ENCODE measurements at places on chromosomes 7 and 10.

DNA sequence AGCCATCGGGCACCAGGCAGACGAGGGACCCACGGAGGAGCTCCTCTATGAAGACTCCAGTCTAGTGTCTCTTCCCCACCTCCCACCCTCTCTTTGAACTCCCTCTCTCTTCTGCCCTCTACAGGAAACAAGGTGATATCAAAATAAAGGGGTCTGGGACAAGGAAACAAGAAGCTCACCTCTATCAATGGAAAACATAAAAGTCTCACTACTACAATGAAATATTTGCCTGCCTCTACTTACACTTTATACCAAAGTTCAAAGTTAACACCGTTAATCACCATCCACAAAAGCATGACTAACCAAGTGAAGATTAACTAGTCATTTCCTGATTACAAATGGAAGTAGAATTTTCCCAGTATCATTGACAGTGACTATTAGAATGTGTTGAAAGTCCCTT is 82.2 kb downstream of the PARD3 start:
- no peak for DNase-seq

DNA sequence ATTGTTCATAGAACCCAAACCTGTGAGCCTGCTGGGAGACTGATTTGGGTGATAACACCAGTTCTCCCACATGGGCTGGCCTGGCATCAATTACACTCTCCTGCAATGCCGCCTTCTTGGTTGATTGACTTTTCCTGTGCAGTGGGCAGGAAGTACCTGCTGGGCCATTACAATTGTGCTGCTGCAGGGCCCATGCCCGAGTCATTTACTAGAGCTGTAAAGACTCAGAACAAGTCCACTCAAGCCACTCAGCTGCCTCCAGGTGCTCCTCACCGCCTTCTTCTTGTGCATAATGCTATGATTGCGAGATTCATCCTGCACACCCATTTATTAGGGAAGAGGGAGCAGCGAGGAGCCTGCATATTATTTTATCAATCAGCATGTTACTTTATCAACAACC is 264.0 kb downstream of the TCERG1L start:
- DNase-seq: no peak

GRCh38 chr7:68706291-68706690 is 892.0 kb upstream of the AUTS2 start:
- no peak for DNase-seq

DNA sequence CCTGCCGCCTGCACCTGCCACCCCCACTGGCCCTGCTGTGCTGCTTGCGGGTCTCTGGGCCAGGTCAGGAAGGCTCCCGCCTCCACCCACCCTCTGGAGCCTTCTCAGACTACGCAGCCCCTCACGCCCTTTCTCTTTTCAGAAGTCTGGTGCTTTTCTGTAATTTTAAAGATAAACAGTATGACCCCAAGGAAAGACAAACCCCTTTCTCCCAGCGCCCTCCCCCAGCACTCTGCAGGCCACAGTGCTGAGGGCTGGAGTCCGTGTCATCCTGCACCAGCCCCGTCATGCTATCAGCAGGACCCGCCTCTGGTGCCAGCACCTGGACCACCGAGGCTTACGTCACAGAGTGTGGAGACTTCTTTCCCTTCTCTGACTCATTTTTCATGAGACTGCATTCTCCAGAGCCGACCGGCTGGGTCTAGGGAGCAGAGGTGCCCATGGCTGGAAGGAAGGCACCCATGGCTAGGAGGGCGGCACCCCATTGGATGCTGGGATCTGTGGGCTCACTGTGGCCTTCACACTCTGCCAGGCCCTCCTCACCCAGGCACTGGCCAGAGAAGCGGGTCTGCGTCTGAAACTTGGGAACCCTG is 53.4 kb downstream of the CFAP46 start:
- no peak for DNase-seq

GRCh38 chr10:30510184-30510931 is 76.4 kb downstream of the MAP3K8 start:
- DNase-seq: no peak

- no peak for DNase-seq
These were observed 6.5 kb upstream of the SNX10 start for GRCh38 chr7:26284995-26285632.

GRCh38 chr7:136923111-136923667 is 54.7 kb downstream of the CHRM2 start:
- no peak for DNase-seq

GRCh38 chr10:114928818-114929217 is 9.2 kb upstream of the TRUB1 start:
- DNase-seq: no peak

DNA sequence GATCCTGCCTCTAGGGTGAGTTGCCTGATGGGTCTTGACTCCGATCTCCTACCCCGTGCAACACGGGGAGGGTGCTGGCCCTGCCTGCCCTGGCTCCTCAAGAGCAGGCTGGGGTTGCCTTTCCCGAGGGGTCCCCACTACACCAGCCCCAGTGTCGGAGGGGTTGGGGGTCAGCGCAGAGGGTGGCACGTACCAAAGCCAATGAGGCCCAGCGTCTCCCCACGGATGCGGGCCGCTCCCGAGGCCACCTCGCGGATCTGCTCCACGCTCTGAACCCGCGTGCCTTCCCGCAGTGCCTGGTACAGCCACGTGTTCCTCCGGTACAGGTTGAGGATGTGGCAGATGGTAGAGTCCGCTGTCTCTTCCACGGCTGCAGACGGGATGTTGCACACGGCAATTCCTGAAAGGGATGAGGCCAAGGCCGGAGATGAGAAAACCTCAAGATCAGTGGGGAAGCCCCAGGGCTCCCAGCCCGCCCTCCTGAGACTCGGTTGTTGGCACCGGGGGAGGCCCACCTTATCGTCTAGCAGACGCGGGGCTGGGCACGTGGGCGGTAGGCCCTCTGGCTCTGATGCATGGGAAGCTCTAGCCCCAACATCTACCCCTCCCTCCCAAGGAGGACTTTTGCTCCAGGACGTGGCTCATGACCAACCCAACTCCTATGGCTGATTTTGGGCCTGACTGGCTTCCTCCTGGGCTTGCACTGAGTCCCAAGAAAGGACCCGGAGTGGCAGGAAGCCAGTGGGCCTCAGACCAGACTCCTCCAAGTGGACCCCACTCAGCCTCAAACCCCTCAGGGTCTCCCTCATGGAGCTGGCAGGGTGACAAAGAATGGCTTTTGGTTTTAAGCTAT is 56.1 kb downstream of the ZRANB1 start:
- DNase-seq: no peak

- DNase-seq: no peak
These were observed 521.0 kb downstream of the PARD3 start for GRCh38 chr10:34294137-34294536.

GRCh38 chr10:35640474-35640873 is 1.6 kb downstream of the FZD8 start:
- DNase-seq: no peak

- no peak for DNase-seq
These were observed 84.5 kb upstream of the WNT16 start for GRCh38 chr7:121244120-121244870.
